ENCODE measurements at places on chromosomes 7 and 10.
A peak's percentile ranks its signal among the peaks of the same experiment; 100 is the strongest.

DNA sequence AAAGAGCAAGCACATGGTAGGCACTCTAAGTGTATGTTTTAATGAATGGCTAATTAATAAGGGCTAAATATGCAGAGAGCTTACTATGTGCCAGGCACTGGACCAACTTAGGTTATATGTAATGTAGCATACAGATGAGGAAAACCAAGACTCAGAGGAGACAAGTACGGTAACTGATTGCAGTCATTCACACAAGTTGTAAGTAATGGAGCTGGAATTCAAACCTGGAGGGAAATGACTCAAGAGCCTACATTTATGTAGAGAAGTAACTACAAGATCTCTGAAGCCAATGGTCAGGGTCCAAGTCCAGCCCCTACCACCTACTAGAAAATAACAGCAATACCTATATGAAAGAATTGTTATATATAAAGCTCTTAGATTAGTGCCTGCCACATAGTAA is 97.3 kb upstream of the KCNIP2 start:
- no peak for DNase-seq

GRCh38 chr10:98380493-98381339 is 34.3 kb downstream of the PYROXD2 start:
- no peak for DNase-seq

DNA sequence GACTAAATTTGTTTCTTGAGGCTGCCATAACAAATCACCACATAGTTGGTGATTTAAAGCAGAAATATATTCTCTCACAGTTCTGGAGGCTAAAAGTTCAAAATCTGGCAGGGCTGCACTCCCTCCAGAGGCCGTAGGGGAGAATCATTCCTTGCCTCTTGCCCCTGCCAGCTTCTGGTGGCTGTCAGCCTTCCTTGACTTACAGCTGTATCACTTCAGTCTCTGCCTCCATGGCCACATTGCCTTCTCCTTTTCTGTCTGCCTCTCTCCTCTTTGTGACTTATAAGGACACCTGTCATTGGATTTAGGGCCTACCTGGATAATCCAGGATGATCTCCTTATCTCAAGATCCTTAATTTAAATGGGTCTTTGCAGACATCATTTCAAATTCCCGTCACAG is 5.8 kb upstream of the LRRC4 start:
- DNase-seq, result no peak

GRCh38 chr10:72332423-72333111 is 22.2 kb downstream of the DNAJB12 start:
- DNase-seq, result no peak

- DNase-seq, result no peak
Observed at GRCh38 chr7:55113760-55114540, 95.1 kb downstream of the EGFR start.

GRCh38 chr10:61139592-61139953 is 195.6 kb upstream of the RHOBTB1 start:
- DNase-seq, result no peak

- no peak for DNase-seq
Observed at GRCh38 chr7:76054123-76055120, 6.5 kb downstream of the MDH2 start.

DNA sequence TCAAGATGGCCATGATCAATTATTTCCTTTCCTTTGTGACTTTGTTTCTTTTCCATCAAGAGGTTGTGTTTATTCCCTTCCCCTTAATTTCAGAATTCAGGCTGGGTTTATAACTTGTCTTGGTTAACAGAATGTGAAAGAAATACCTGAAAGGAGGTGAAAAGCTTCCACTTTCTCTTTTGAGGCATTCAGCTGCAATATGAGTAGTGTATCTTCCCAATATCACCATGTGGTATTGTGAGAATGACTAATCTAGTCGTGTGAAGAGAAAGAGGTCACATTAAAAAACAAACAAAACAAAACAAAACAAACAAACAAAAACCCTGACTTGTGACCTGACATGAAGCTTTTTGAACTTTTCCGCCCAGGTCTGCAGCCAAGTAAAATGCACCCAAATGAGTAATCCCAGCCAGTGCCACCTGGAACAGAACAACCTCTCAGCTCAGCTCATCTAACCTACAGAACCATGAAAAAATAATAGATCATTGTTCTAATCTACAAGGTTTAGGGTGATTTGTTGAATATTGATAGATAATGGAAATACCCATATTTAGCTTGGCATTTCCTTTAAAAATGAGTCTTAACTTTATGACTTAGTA is 70.8 kb upstream of the TEX47 start:
- no peak for DNase-seq

- DNase-seq, result no peak
Observed at GRCh38 chr10:28253169-28253785, 49.6 kb downstream of the MPP7 start.

- peak; percentile 15 for DNase-seq
Observed at GRCh38 chr7:54664235-54665228, 94.5 kb downstream of the SEC61G start.

GRCh38 chr7:129781928-129782817 is 170.6 kb downstream of the UBE2H start:
- DNase-seq, result no peak

DNA sequence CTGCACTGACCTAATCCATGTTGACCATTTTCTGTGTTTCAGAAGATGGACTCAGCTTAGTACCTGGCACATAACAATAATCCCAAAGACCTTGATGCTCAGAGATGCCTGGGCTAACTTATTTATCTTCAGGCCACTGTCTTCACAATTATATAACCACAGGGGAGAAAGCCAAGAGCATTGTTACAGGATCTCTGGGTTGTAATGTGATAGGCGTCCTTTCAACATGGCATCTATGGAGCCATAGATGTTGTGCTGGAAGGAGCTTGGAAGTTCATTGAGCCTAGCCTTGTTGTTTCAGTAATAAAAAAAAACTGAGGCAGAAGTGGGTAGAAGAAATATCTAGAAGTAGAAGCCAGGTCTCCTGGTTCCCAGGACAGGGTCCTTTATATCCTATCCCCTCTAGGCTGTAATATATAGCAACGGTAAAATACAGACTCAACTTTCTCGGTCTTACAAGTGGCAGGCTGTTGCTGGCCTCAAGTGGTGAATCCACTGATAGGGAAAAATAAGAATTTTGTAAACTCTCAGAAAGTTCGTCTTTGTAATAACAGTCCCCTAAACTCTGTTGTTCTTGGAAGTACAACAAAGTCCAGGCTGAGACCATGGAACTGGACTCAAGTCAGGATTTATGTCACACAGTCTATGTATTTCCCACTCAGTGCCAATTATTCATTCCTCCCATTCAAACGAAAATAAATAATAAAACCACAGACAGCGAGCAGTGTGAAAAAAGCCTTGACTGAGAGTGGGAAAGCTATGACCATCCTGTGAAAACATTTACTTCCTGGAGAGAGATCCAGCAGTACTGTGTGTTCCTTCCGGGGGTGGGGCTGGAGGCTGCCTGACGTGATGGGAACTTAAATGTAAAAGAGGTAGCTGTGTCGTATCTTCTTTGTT is 277.6 kb downstream of the REEP3 start:
- DNase-seq, result no peak

DNA sequence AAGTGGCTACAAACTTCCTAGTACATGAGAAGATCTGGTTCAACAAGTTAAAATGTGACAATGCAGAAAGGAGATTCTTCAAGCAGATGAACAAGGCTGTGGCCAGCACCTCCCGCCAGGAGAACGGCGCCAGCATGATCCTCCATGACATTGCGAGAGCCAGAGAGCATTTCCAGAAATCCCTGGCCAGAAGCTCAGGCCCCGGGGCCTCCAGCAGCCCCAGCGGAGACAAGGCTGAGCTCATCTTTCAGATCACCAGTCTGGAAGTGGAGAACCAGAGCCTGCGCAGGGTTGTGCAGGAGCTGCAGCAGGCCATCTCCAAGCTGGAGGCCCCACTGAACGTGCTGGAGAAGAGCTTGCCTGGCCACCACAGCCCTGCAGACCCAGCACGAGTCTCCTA is 40.1 kb upstream of the ZNF273 start:
- DNase-seq, result no peak

GRCh38 chr10:72233621-72234020 is 17.5 kb upstream of the ASCC1 start:
- DNase-seq, result no peak

- DNase-seq, result no peak
Observed at GRCh38 chr7:7972128-7972527, 3.5 kb downstream of the GLCCI1 start.

DNA sequence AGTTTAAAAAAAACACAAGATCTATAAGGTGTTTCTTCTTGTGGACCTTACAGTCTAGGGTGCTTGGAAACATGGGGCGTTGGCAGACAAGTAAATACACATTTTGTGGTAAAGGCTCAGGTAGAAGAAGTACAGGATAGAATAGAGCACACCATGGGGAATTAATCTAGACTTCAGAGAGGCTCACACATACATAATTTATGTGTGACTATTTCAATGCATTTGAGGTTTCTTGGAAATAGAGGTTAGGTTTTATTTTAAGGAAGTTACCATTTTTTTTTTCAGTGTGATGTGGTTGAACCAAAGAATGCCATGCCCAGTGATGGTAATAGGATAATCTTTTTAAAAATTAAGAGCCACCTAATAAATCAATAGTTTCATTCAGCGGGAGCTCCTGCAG is 12.8 kb downstream of the CFTR start:
- DNase-seq, result no peak

GRCh38 chr7:84193747-84194146 is 842 bp downstream of the SEMA3A start:
- no peak for DNase-seq

- DNase-seq, result no peak
Observed at GRCh38 chr7:12369756-12370155, 33.9 kb downstream of the VWDE start.

GRCh38 chr10:127996586-127996985 is 89.7 kb downstream of the PTPRE start:
- DNase-seq, result no peak

DNA sequence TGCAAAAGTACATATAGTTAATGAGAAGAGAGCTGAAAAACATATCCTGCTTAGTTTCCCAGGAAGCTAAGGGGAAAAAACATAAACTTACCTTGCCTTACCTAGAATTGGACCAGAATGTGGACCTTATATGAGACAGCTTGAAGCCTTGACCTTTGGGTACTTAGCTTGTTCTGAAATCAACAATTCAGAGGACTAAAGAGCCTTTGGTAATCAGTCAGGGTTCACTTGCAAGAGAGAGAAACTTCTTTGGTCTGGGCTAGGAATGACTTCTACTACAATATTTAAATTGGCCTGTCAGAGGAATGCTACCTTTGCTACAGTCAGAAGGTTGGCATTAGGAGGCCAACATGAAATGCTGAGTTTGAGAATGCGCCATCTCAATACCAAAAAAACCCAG is 24.9 kb downstream of the SAMD8 start:
- DNase-seq, result no peak

GRCh38 chr7:155468785-155469148 is 10.8 kb downstream of the EN2 start:
- no peak for DNase-seq

- DNase-seq, result no peak
Observed at GRCh38 chr10:117257721-117258120, 16.8 kb downstream of the SLC18A2 start.

DNA sequence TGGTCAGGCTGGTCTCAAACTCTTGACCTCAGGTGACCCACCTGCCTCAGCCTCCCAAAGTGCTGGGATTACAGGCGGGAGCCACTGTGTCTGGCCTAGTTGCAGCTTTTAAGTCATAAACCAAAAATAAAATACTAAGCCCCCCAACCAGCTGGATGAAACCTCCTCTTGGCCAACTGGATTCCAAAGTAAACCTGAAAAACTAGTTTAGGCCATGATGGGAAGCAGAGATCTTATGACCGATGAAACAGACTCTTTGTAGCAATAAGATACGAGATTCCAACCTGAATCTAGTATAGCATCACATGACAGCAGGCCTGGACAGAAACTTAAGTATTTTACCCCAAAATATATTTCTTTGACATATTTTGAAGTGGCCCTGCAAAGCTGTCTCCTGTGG is 9.1 kb upstream of the MCM10 start:
- no peak for DNase-seq

GRCh38 chr10:18501198-18501597 is 150.2 kb downstream of the NSUN6 start:
- DNase-seq, result peak; percentile 17

DNA sequence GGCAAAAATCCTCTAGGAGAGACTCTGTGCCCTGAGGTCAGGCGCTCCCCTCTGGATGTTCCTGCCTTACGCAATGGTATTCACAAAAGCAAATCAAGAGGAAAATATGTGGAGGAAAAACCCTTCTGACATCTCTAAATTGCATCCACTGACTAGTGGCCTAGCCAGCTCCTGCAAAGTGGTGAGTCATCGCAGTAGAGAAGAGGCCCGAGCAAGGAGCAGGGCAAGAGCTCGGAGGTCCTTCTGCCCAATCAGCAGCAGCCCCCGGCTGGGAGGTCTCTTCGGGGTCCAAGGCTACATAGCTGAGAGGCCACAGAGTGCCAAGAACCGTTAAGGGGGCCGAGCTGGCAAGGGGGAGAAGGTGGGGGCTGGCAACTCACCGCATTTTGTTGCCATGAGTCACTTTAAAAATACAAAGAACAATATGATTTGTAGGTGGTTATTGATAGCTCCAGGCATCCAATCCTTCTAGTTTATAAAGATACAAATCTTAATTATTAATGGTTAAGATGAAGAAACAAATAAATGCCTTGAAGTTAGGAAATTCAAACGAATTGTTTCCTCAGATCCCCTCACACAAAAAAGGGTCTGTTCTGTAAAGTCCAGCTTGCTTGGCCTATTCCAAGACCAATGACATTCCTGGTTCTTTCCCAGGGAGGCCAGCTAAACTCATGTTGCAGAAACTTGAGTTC is 161.6 kb downstream of the PKD1L1 start:
- no peak for DNase-seq

DNA sequence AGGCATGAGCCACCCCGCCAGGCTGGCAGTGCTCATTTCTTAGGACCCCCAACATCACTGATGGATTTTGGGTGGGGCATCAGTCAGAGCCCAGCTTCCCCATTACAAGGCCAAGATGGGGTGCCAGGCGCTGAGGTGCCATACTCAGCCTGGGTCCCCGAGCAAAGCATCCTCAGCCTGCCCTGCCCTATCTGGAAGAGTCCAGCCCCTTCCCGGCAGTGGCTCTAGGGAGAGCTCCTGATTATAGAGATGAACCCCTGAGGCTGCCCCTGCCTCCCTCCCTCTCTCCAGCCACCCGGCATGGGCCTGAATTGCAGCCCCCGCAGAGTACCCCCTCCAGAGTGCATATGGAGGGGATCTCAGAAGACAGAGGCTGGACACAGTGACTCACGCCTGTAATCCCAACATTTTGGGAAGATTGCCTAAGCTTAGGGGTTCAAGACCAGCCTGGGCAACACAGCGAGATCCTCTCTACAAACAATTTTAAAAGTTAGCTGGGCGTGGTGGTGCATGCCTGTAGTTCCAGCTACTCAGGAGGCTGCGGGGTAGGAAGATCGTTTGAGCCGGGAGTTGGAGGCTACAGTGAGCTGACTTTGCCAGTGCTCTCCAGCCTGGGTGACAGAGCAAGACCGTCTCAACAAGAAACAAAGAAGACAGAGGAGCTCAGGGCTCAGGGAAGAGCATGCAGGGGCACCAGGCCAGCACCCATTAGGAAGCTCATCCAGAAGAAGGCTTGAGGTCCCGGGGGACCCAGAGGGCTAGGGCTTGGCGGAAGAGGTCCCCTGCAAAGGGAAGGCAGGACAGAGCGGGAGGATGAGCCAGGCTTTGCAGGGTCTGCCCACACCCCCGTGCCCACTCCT is 13.3 kb downstream of the LAT2 start:
- no peak for DNase-seq

Measured in stimulated activated CD4-positive, alpha-beta T cell treated with anti-CD3 and anti-CD28 coated beads, Interleukin-1b, Interleukin-23, amount 100 ng/mL, for 48 hours (primary cell).